ENCODE measurements at places on chromosomes 16 and 17. TPM values are rescaled to one million over a fixed set of nuclear protein-coding genes. Genes with fewer than 3 reads are reported as not detected.
A peak's percentile ranks its signal among the peaks of the same experiment; 100 is the strongest.

DNA sequence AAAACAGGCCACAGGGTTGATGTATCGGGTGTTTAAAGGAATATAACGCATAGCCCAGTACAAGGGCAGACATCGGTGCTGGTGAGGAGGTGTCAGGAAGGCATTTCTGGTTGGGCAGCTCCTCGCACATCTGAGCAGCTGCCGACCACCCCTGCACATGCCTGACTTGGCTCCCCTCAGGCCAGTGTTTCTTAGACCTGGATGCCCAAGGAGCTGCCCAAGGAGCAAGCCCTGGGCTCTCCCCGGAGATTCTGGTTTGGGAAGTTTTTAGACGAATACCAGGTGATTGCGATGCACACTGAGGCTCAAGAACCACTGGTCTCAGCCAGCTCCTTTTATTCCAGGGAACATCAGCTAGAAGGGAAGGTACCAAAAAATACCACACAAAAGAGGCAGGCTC is 11.6 kb downstream of the WIPI1 start:
- DNase-seq, result no peak

GRCh38 chr17:4604111-4604644 is 19.8 kb downstream of the SMTNL2 start:
- peak; percentile 58 for DNase-seq

GRCh38 chr17:2237521-2237921 is 66.1 kb downstream of the SMG6 start:
- DNase-seq, result no peak

OSGIN1 gene
- polyA plus RNA-seq, result 0.12 TPM

GRCh38 chr16:12170103-12171040 is 193.8 kb downstream of the SNX29 start:
- no peak for DNase-seq

HIGD1B gene
- 4.8 TPM for polyA plus RNA-seq
